ENCODE measurements at places on chromosomes 6 and 20.
A peak's percentile ranks its signal among the peaks of the same experiment; 100 is the strongest.

DNA sequence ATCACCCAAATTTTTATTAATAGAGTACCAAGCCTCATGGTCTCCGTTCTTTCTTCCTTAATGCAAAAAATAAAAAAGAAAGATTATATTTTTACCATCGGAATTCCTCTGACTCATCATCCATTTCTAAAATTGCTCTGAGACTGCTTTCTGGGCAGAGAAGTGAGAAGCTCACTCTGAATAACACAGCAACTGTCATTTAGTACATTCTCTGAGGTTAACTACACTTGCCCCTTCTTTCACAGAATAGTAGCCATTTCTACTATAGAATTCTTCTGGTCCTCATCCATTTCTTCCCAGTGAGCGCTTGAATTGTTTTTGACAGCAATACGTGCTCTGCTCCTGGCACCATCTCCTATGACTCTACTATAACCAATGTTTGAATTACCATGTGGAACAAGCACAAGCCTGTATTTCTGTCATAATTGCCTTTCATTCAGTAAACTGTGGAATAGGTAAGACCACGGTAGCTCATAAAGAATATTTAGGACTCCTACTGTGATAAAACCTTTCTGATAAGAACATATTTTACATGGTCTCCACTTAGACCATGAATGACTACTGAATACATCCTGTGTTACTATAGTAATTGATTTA, 435.5 kb upstream of the NRSN1 start:
- DNase-seq: no peak

DNA sequence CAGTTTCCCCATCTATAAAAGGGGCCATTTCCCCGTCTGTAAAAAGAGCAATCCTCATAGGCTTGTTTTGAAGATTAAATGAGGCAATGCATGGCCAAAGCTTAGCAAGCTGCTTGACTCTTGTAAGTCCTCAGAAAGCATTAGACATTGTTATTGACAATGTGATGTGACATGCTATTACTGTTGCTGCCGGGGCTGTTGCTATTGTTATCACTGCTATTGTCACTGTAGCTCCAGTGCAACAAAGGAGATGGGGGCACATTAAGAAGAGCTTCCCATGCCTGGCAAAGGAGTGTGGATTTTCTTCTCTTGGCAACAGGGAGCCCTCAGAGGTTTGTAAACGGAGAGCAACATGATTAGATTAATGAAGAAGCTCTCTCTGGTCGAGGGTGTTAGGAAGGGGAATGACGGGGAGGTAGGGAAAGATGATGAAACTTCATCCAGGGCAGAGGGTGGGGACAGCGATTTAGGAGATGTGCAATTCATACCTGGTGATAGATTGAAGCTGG, 33.1 kb upstream of the FAM83D start:
- no peak for DNase-seq

- DNase-seq: no peak
These were observed 89.6 kb downstream of the MRAP2 start for GRCh38 chr6:84123186-84123585.

DNA sequence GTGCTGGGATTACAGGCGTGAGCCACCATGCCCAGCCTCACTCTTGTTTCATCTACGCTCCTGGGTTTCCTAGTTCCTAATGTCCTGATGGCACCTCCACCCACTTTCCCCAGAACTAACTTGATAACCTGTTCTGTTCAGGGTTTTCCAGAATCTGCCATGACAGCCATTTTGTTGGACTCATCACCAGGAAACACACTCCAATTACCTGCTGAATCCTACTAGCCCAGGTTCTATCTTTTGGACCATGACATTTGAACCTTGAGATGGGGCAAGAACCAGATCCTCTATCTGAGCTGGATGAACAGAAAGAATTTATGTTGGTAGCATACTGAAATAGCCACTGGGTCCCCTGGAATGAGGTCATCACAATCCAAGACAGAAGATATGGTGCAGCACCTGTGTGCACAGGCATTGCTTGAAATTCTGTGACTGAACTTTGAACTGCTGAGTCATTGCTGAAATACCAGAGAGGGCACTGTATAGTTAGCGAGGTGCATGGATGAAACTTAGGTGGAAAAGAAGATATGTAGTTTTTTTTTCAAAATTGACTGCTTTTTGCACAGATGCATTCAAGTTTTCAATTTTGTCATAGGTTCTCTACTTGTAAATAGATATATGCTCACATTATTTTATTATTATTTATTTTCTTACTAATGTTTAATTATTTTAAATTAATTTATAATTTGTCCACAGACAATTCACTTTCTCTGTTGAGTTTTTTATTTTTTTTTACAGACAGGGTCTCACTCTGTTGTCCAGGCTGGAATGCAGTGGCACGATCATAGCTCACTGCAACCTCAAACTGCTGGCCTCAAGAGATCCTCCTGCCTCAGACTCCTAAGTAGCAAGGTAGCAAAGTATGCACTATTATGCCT, 42.8 kb upstream of the TASP1 start:
- DNase-seq: no peak

DNA sequence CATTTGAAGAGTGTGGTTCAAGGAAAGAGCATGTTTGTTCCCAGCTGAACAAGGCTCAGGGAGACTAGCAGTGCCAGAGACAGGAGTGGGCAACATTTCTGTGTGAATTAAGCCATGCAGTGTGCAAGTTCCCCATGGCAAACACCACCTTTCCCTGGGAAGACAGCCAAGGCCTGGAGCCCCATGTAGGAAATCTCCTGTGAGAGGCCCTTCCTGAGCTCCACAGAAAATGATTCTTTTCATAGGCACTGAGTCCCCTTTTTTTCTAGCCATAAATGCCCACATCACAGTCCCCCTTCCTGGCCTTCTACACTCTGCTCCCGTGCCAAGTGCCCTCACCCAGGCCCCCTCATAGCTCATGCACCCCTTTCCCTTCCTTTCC, 11.8 kb upstream of the TRAM2 start:
- no peak for DNase-seq

DNA sequence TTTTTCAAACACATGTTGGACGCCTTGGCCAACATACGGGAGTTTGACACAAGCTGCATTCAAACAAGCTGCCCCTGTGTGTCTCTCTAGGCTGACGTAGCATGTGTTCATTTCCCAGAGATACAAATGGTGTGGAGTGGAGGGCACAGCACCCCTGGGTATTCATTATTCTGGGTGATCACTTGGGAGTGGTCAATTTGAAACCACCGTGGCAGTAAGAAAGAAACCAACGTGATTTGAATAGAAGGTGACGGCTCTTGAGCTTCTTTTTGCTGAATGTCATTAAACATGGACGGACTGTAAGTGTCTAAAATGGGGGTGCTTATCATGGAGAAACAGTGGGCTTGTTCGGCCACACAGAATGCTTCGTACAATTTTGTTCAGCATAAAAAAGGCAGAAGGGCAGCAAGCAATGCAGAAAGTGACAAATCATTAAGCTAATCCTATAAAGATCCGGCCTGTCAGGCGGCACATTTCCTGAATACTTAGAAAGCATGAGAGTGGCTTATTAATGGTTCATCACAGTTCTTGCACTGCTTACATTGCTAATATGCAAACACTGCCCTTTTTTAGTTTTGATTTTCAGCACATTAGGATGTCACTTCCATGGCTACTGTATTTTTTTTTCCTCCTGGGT, 1261.9 kb upstream of the CITED2 start:
- peak; percentile 70 for DNase-seq

DNA sequence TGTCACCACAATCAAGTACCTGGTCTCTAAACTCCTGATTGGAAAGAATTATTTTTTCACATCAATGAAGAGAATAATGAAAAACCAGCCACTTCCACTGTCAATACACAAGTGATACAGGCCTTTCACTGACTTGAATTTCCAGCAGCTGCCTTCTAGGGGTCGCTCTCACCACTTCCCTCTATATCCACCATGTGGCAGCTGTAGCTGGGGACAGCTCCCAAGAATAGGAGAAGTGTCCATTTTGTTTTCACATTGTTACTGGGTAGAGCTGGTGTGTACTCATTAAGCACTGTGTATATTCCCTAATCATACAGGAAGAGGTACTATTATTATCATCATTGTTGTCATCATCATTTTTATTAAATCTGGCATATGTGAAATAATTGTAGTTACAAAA, 438.4 kb upstream of the SPTLC3 start:
- DNase-seq: peak; percentile 75

GRCh38 chr6:3278691-3279090, 19.9 kb downstream of the PSMG4 start:
- DNase-seq: no peak

DNA sequence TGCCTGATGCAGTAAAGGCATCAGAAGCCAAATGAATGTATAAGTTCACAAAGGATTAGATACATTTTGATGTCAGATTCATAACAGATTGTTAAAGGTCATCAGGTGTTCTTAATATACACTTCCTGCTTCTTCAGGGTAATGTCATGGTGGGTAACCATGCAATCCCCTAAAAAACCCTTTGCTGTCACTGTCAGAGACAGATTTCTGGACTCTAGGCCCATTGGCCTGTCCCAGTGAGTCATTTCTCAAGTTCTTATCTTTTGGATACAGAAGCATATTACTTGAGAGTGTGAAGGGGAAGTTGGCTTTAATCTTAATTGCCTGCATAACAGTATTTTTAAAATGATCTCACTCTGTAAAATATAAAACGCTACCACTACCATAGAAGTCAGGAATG, 895.6 kb upstream of the MAP3K7 start:
- DNase-seq: no peak

DNA sequence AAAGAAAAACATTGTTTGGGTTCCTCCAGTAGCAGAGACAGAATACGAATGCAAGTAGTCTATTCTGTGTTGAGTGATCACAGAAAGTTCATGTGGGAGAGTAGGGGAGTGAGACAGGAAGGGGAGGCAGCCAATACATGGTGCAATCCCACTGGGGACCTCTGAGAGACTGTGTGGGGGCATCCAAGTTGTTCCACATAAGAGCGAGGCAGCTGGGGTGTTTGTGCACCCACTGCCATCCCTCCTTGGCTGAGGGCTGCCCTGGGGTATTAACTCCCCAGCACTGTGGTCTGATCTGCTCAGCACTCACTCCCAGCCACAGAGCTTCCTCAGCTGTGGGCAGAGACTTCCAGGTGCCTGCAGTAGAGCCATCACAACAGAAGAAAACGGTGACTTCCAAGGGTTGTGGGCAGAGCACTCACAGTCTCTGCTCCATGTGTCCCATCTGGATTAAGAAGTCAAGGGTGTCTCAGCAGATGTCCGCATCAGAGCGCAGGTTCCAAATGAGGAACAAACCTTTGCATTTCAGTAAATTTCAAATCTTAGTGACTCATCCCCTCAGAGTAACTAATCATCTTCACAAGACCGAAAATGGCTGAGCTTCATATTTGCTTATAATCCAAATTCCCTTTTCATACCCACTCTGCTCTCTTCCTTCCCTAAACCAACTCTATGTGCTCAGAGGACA, 101.9 kb upstream of the NAA20 start:
- DNase-seq: peak; percentile 91

DNA sequence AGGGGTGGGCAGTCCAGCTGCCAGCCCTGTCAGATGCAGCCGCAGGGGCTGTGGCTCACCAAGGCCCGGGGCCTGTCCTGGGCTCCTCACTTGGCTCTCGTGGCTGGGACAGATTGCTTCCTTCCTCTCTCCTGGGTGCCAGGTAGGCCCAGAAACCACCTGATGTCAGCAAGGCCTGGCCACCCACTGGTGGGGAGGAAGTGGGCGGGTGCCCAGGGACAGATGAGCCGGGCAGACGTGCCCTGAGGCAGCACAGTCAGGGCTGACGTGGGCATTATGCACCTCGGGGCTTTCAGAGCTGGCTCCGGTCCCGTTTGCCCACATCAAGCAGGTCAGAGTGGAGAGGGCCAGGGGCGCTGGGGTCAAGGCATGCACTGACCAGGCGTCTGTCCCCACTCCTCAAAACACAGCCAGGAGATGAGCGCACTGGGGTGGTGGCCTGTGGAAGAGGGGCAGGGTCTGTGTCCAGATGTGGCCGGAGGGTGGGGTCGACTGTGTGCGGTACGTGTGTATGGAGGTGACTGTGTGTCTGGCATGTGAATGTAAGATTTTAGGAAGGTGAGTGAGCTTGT, 133.2 kb upstream of the PTPN1 start:
- no peak for DNase-seq

GRCh38 chr6:31479151-31479932, 18.6 kb upstream of the MICB start:
- no peak for DNase-seq

DNA sequence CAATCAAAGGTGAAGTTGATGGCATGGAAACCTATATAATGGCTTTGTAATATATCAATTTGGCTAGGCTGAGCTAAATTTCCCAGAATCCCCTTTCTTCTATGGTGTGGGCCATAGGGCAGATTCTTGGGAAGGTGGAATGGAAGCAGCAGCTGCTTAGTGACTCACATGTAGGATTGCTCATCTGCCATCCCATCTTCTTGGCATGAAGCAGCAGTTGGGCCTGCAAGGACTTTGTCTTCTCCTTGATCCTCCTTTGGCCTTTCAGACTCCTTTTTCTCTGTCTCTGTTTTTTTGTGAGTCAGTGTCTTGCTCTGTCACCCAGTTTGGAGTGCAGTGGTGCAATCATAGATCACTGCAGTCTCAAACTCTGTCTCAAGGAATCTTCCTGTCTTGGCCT, 52.6 kb upstream of the CEP162 start:
- DNase-seq: no peak

DNA sequence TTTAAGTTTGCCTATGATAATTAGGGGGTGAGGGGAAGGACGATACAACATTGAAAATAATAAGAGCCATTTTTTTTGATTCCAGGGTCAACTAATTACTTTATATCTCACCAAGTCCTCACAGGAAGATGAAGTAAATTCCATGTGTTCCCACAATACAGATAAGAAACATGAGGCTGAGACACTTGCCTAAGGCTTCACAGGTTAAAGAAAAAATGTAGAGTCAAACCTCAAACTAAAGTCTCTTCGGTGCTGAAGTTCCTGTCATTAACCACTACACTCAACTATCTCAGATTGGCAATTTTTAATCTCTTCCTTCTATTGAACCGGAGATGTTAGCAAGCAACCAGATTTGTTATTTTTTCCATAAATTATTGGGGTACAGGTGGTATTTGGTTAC, 33.0 kb downstream of the MRAP2 start:
- DNase-seq: no peak

DNA sequence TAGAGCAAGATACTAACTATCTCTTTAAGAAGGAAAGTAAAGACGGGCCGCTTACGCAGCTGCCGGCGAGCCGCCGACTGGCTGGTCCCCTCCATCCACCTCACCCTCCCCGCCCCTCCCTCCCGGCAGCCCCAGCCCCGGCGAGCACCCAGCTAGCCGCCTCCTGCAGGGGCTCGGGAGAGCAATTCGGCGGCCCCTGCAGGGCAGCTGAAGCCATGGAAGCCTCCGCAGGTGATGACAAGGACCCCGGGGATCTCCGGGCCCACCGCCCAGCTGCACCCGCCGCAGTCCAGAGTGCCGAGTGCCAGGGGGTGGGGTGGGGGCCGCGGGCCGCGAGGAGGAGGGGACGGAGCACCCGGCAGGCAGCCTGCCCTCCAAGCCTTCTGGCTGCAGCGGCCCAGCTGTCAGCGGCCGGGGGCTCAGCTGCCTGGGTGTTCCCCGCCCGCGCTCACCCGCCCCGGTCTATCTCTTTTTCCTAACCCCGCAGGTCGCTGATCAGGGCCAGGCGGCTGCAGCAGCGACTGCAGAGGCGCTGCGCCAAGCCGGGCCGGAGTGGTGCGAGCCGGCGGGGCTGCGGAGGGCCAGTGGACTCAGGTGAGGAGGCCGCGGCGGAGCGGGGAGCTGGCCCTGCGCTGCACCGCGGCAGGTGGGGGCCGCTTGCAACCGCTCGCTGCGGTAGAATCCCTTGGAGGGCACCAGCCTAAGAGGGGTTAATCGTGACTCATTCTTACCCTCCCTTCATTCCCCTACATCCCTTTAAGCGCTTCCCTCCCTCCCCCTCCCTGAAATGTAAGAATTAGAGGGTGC, at the start of gene SNPH:
TSS of gene SNPH (plus strand) at position 128 of the 807 bp plus-strand sequence. CDS start 29,946 bp downstream, outside the sequence.
- DNase-seq: peak; percentile 56
